Tibial artery (tissue), 4 donors: ENCODE measurements at places on chromosomes 1 and 21.

GRCh38 chr1:13763222-13763621 is 63.2 kb downstream of the PRDM2 start:
- no peak for DNase-seq

GRCh38 chr1:51433972-51434510 is 85.0 kb downstream of the EPS15 start:
- DNase-seq = no peak

GRCh38 chr1:212351588-212352362 is 62.9 kb downstream of the PACC1 start:
- DNase-seq = no peak

- DNase-seq = no peak
Observed at GRCh38 chr1:42680921-42681683, 1.1 kb upstream of the YBX1 start.

DNA sequence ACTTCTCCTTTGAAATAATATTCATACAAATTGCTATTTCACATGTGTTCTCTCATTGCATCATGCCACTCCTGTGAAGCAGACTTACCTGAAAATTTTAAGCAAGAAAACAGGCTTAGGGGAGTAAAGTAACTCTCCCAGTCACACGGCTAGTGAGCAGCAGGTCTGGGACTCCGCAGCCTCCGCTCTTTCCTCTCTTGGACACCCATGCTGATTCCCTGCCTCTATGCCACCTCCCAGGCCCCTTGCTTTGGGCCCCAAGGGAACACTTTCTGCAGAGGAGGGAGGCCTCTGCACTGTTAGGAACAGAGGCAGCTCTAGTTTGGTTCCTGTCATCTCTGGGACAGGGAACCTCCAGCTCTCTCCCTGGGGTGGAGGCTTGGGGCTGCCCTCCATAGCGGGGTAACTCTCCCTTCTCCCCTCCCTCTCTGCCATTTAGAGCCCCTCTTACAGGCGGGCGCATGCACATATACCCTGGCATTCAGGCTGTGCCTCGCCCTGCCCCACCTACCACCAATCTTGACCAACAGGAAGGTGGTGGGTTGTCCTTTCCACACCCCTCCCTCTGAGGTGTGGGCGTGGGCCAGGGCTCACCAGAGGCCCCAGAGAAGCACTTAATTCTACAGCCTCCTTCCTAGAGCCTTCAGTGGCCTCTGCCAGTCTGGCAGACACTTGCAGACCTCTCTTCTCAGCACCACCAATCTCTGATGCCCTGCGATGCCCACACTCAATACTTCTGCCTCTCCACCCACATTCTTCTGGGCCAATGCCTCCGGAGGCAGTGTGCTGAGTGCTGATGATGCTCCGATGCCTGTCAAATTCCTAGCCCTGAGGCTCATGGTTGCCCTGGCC is at the start of gene RXFP4:
RXFP4 (plus strand) TSS at position 646 of the 852 bp plus-strand sequence; CDS start at position 718, 72 bp downstream.
- DNase-seq = no peak

GRCh38 chr1:242522304-242522945 is 2.1 kb downstream of the PLD5 start:
- no peak for DNase-seq

DNA sequence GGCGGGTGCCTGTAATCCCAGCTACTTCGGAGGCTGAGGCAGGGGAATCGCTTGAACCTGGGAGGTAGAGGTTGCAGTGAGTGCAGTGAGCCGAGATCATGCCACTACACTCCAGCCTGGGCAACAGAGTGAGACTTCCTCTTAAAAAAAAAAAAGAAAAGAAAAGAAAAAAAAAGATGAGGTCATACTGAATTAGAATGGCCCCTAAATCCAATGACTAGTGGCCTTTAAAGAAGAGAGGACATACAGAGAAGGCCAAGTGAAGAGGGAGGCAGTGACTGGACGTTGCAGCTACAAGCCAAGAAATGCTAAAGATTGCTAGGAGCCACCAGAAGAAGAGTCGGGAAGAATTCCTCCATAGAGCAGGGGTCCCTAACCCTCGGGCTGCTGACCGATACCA is 76.9 kb upstream of the TIAM1 start:
- DNase-seq = no peak

GRCh38 chr1:204507317-204508105 is 8.7 kb upstream of the MDM4 start:
- DNase-seq = no peak
